CD4-positive, alpha-beta T cell treated with Interleukin-6 at 100 ng/mL for 8 hours (primary cell): ENCODE measurements at places on chromosomes 2 and 18.

- no peak for DNase-seq
Measured at GRCh38 chr2:104845946-104846785, 7.7 kb upstream of the POU3F3 start.

GRCh38 chr18:59779979-59780378, 82.8 kb upstream of the CCBE1 start:
- DNase-seq = no peak

DNA sequence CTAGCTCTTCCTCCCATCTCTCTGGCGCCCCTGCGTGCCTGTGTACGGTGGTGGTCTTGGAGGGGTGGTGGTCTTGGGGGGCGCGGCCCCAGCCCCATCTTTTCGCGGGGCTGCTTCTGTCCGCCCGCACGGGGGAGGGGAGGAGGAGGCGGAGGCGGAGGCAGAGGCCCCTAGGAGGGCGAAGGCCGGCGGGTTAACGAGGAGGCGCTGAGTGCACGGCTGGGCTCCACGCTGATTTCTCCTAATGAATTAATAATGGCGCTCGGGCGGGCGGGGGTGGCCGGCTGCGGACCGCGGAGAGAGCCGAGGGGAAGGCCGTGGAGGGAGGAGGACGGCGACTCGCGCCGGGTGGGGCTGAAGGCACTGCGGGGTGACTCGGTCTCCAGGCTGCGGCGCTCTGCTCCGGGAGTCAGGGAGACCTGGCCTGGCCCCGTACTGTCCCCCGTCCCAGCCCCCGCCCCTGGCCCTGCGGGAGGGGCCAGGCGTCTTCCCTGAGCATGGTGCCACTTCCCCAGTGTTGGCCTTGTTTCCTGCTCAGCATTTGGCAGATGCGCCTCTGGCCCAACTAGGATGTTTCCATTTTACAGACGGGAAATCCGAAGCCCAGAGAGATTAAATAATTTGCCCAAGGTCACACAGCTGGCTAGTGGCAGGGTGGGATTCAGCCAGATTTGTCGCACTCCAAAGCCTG, 6.0 kb downstream of the GAREM2 start:
- DNase-seq = no peak

GRCh38 chr2:201415149-201415548, 36.1 kb downstream of the TRAK2 start:
- DNase-seq = no peak

DNA sequence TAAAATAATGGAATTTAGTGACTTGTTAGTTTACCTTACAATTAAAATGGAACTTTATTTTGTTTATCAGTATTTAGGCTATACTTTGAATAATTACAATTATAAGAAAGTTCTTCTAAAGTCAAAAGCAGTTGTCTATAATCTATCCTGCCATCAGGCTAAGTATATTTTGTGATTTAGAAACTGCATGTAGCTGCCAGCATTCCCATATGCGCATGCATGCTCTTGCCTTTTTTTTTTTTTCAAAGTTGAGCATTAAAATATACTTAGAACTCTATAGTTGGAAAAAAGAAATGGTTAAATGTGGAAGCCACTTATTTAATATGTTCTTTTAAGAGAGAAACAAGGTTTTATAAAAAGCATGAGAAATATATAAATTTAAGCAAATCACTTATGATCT, 99.0 kb downstream of the ARHGEF33 start:
- DNase-seq = no peak

DNA sequence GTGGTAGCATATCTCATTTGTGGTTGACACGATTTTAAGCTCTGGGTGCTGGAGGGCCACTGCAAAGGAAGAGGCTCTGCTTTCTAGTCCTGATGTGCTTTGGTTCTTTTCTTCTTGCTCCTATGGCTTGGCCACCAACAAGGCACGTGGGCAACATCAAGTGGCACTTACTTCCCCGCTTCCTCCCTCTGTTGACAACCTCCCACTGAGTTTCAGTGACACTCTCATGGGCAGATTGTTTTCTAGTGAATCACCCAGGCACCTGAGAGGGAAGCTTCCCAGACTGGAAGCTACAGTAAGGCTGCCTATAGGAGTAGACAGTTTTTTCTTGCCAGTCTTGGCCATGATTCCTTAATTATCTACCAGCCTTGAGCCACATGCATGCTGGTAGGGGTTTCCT, 89.0 kb downstream of the NBAS start:
- no peak for DNase-seq
